ENCODE measurements at places on chromosomes 3 and 15. TPM values are rescaled to one million over a fixed set of nuclear protein-coding genes. Genes with fewer than 3 reads are reported as not detected.

GRCh38 chr3:76715426-76715825 is 324.5 kb upstream of the ROBO2 start:
- no peak for DNase-seq

- DNase-seq = no peak
Observed at GRCh38 chr15:41940441-41940857, 31.9 kb downstream of the EHD4 start.

Gene ARGFX
- not detected for total RNA-seq

Gene TLR9
- total RNA-seq = 7.7 TPM
